Fibroblast of upper back skin (primary cell): ENCODE measurements at places on chromosomes 11 and 22.

DNA sequence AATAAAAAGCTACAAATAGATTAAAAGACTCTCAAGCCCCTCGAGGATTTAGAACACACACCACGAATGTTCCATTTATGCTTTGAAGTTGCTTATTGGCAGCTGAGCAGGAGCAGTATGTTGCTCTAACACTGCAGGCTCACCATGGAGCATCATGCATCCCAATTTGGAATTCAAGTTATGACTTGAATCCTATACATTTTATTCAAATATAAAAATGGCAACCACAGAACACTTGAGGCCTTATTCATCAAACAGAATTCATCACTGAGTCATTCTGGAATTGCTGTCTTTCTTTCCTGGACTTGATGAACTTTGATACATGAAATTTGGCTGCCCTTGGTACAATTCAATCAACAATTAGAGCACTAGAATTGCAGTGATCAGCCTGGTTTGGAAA, 24.5 kb upstream of the BLID start:
- DNase-seq, result peak; percentile 98

DNA sequence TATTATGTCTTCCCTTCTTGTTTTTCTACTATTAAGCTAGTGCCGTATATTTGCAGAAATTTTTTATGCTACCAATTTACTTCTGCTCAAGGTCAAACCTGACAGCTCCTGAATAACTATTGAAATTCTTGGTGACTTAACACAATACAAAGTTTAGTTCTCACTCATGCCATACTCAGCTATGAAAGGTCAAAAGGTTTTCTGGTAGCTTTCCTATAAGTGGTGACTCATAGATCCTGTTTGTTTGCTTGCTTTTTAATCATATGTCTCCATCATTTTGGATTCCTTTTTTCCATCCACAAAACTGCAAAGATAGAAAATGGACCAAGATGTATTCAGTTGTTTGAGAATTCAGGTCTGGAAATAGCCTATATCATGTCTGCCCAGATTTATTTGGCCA, 855.8 kb upstream of the LRRC4C start:
- DNase-seq, result peak; percentile 36

GRCh38 chr22:41780746-41781505, 19.6 kb upstream of the CCDC134 start:
- DNase-seq, result peak; percentile 35

GRCh38 chr11:128965485-128965884, 22.8 kb upstream of the TP53AIP1 start:
- no peak for DNase-seq

GRCh38 chr11:44116234-44116830, 20.9 kb downstream of the EXT2 start:
- DNase-seq, result no peak

- DNase-seq, result no peak
Observed at GRCh38 chr11:120959189-120959588, 64.7 kb upstream of the TBCEL start.

- no peak for DNase-seq
Observed at GRCh38 chr11:129825380-129825779, 9.7 kb downstream of the TMEM45B start.

- peak; percentile 98 for DNase-seq
Observed at GRCh38 chr11:19374151-19374569, 133.4 kb upstream of the E2F8 start.

- no peak for DNase-seq
Observed at GRCh38 chr22:43356881-43357280, 13.7 kb upstream of the SCUBE1 start.

GRCh38 chr22:36727110-36727509, 23.6 kb upstream of the CACNG2 start:
- DNase-seq, result no peak

GRCh38 chr22:48973694-48974041, 854.0 kb downstream of the BRD1 start:
- DNase-seq, result no peak

- DNase-seq, result no peak
Observed at GRCh38 chr11:117484156-117484555, 156.5 kb downstream of the CEP164 start.

DNA sequence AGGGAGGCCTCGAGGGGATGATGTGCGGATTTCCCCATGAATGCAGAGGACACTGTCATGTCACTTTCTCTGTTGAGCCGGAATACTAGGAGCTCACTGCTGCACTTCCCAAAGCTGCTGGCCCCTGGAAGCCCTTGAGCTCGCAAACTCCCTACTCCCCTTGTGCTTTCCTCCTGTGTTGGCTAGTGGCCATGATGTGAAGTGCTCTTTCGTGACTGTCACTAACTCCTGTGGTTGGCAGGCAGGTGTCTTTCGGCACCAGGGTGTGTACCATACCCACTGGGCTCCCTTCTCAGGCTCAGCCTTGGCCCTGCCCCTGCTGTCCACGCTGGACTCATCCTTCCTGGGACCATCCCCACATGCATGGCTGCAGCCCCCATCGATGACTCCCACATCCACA, 86.2 kb downstream of the BTBD10 start:
- no peak for DNase-seq

DNA sequence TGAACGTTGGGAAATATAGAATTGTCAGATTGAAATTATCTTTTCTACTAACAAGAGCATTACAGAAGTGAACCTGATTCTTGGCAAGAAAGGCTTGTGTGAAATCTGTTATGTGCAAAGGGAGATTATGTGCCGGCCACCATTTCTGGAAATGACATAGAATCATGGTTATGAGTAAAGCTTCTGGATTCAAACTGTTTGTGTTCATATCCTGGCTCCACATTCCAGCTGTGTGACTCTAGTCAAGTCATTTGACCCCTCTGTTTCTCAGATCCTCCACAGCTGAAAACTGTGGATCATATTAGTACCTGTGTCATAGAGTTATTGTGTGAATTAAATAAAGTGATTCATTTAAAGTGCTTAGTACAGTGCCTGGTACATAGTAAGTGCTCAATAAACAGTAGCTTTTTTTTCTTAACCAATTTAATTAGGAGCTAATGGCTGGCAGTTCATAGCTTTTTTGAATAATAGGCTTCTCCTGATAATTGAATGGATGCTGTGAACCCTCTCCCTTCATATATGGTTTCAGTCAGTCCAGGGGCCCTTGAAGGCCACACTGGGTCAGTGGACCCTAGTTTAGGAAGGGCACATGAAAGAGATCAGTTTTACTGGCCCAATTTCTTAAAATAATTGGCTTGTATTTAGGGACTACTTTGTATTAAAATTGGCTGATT, 34.6 kb downstream of the EHF start:
- DNase-seq, result peak; percentile 60

GRCh38 chr11:47538741-47539565, 14.0 kb downstream of the CELF1 start:
- no peak for DNase-seq

DNA sequence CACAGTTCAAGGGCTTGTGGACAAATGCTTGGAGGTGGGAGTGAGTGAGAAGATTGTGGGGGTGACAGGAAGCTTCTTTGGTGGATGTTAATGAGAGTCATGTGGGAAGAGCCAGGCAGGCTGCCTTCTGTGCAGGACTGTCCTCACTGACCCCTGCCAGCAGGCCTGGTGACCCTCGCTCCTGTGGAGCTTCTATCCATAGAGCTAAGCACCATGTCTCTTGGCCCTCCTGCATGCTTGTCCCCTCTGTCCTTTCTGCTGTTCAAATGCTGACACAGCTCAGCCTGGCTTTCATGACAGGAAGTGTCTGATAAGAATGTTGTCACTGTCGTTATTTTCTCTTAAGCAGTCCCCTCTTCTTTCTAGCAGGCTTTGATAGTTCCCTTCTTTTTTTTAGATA, 37.6 kb downstream of the NAT10 start:
- no peak for DNase-seq

DNA sequence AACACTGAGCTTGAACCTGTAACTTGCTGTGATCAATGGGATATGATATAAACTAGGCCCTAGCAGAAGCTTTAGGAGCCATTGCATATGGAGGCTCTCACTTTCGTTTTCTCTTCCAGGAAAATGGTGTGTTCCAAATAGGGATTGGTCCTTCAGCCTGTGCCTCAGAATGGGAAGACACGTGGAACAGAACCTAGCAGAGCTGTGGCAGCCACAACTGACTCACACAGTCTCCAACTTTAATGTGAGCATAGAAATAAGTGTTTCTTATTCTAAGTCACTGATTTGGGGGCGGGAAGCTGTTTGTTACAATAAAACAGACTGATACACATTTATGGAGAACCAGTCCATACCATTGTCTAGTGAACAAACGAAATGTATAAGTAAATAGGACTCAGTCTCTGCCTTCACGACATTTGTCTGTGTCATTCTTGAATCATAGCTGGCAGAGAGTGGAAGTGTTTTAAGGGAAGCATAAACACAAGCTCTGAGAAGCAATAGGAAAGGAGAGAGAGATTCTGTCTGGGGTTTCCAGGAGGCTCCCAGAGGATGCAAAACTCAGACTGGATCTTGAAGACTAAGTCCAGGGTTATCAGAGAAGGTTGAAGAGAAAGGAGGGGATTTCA, 97.3 kb downstream of the GALNT18 start:
- no peak for DNase-seq

DNA sequence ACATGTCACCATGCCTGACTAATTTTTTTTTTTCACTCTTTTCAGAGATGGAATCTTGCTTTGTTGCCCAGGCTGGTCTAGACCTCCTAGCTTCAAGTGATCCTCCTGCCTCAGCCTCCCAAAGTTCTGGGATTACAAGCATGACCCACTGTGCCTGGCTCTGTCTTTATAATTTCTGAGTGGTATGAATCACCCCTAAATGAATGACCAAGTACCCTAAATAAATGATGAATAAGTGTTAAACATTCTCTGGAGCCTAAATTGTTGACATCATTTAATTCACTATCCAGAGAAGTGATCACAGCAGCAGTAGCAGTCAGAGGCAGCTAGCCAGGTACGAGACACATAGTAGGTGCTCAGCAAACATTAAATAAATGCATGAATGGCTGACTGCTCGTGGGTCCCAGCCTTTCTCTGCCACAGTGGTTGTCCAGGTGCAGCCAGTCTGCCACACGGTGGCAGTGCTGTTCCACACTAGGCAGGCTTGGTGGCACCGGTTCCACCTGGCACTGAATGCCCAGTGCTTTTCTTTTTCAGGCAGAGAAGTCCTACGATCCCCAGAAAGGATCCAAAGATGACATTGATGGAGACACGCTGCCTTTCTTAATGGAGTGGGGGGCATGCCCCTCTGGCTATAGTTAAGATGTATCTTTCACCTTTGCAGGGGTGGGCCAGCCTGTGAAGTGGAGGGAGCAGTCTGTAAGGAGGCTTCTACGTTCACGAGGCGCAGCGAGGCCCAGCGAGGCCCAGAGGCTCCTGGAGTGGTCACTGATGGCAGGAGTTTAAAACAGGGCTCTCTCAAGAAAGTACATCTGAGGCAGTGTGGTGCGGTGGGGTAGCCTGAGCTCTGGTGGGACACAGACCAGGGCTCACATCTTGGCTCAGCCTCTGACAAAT, 8.7 kb upstream of the TTC12 start:
- peak; percentile 58 for DNase-seq

- DNase-seq, result peak; percentile 14
Observed at GRCh38 chr11:65116370-65117205, 913 bp downstream of the ZNHIT2 start.

- DNase-seq, result no peak
Observed at GRCh38 chr22:28909375-28909774, 26.0 kb downstream of the ZNRF3 start.
